ENCODE measurements at places on chromosomes 3 and 15. TPM values are rescaled to one million over a fixed set of nuclear protein-coding genes. Genes with fewer than 3 reads are reported as not detected.

DNA sequence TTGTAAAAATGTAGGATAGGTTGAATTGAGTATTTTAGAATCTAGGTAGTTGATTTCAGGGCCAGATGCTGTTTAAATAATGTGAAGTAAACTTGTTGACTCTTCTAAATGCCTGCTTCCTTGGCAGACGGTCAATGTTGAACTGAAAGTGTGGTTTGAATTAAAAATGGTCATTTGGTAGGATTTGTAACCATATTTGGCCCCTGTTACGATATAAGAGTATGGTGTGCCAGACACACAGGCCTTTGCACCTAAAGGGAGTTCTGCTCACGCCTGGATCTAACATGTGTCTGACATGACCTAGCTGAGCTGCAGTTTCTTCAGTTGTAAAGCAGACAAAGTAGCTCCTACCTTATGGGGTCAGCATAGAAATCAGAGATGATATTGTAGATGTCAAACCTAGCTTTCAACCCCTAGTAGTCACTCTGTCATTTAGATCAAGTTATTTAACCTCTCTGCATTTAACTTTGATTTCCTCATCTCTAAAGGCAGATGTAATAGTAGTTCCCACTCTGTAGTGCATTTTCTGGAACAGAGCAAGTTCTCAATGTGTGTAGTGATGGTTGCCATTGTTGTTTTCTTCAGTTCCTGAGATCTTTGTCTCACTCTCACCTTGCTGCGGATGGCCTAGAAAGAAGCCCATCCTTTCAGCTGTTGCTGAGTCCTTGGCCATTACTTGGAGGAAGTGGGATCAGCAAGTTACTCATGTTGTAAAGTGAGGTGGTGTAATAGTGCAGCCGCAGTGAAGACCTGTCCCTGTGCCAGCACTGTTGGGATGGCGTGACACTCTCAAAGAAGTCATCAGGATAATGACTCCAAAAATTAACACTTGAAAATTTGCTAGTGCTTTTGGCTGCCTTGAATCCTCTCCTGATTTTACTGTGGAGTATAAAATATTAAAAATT is 90.2 kb downstream of the GHSR start:
- no peak for DNase-seq

DNA sequence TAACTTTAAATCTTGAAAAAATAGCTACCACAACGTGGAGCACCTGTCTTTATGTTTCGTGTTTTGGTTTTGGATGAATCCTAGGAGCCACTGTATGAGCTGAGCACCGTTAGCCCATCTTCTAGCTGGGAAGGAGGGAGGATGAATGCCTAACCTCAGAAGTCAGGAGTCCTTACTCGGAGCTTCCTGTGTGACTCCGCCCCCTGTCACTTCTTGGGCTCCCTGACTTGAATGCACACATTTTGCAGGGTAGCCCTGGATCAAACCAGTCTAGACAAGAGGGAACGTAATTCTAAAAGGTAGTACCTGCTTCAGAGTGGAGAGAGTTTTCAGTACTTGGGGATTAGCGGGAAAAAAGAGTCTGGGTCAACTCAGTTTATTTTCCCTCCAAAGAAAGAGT is 5.3 kb downstream of the GABRA5 start:
- DNase-seq = no peak

- no peak for DNase-seq
Measured at GRCh38 chr3:35954413-35954812, 315.1 kb downstream of the ARPP21 start.

DNA sequence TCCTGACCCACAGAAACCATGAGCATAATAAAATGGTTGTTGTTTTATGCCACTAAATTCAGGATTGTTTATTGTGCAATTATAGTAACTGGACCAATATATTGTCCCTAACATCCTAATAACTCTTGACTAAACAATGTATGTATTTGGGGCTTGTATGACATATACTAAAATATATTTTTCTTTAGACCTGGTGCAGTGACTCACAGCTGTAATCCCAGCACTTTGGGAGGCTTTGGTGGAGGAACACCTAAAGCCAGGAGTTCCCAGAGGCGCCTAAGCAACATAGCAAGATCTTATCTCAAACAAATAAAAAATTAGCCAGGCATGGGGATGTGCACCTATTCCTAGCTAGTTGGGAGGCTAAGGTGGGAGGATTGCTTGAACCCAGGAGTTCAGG is 180.4 kb downstream of the SUCNR1 start:
- no peak for DNase-seq

DNA sequence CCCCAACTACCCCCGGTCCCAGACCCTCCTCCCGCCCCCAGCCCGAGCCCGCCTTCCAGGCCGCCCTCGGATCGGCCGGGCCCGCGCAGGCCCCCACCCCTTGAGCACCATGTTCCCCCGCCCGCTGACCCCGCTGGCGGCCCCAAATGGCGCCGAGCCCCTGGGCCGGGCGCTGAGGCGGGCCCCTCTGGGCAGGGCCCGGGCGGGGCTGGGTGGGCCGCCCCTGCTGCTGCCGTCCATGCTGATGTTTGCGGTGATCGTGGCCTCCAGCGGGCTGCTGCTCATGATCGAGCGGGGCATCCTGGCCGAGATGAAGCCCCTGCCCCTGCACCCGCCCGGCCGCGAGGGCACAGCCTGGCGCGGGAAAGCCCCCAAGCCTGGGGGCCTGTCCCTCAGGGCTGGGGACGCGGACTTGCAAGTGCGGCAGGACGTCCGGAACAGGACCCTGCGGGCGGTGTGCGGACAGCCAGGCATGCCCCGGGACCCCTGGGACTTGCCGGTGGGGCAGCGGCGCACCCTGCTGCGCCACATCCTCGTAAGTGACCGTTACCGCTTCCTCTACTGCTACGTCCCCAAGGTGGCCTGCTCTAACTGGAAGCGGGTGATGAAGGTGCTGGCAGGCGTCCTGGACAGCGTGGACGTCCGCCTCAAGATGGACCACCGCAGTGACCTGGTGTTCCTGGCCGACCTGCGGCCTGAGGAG is 472 bp downstream of the CHST14 start:
- DNase-seq = peak; percentile 39

DNA sequence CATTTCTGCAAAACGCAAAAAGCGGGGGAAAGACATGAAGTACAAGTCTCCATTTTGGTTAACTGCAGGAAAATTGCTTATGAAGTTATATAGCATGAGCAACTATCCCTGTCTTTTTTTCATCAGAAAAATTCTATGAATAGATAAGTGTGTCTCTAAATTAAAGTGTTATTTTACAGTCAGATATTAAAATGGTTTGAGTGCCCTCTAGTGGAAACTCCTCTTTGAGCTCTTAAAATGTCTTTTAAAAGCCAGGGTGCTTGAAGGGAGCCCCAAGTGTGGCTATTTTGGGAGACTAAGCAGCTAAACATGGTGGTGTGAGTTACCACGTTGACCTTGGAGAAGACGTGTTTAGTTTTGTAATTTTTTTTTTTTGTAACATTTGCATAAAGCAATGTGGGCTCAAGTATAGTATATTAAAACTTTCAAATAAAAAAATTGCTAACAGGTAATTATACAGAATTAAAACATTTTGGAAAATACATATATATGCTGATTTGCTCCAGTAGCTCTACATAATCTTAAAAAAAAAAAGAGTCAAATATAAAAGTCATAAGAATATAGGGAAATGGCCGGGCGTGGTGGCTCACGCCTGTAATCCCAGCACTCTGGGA is 77.2 kb downstream of the PPP2R3A start:
- no peak for DNase-seq

DNA sequence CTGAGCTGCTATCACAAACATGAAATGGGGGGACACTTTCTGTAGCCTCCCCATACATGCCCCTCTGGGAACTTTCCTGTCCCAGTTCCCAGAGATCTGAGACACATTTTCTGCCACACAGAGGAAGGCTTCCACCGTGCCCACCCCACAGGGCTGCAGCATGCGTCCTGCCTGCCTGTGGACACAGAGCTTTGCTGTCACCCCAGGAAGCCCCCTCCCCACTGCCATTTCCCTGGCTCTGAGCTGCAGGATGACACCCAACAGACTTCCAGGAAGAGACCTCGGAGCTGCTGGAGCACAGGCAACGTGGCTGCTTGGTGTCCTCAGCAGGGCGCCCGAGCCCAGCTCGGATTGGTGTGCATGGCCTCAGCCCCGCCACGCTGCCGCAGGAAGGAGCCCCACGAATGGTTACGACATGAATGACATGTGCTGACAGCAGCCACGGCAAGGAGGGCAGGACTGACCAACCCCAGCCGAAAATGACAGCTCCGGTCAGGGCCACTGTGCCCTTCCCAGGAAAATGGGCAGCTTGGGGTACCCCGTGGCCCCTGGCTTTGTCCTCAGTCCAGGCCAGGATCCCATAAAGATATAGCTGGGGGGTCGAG is 81.3 kb downstream of the VGLL4 start:
- DNase-seq = no peak

DNA sequence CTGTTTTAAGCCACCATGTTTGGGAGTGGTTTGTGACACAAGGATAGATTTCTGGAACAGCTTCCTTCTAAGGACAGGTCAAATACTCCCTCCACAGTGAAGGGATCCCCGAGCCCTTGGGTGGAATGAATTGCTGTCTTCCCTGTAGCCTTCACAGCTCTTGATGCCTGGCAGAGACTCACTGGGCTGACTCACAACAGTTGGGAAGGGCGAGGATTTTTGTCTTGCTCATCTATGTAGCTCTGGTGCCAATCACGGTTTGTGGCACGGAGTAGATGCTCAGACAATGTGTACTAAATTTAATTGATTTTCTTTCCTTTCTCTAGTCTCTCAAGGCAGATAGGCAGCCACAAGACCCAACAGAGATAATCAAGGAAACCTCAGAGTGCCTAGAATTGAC is 27.0 kb downstream of the CRYGS start:
- DNase-seq = no peak

GRCh38 chr15:45185903-45186770 is 1.6 kb downstream of the SHF start:
- DNase-seq = no peak

DNA sequence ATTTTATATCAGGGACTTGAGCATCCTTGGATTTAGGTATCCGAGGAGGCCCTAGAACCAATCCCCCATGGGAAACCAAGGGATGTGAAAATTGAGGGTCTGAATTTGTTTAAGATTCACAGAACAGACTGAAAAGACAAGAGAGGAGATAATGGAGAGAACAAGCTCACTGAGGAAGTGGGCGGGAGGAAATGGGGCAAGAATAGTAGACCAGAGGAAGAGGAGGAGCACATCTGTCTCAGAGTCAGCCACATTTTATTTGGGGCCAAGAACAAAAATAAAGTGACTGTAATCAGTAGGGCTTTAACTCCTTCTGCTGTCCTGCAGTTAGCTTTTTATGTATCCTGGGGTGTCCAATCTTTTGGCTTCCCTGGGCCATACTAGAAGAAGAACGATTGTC is 63.8 kb downstream of the BLM start:
- DNase-seq = no peak

DNA sequence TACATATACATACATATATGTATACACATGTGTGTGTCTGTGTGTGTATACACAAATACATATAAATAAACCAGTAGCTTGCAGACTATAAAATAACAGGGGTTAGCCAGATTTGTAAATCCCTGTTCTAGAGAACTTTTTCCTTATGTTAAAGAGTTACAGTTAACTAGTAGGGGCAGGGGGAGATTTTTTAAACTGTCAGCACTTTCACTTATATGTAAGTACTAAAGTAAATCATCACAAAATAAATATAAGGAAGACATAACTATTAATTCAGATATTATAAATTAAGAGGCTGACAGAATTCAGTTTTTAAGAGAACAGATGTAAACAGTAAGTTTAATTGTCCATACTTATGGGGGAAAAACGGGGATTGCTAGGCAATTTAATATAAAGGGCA is 74.0 kb downstream of the LRRFIP2 start:
- DNase-seq = no peak

DNA sequence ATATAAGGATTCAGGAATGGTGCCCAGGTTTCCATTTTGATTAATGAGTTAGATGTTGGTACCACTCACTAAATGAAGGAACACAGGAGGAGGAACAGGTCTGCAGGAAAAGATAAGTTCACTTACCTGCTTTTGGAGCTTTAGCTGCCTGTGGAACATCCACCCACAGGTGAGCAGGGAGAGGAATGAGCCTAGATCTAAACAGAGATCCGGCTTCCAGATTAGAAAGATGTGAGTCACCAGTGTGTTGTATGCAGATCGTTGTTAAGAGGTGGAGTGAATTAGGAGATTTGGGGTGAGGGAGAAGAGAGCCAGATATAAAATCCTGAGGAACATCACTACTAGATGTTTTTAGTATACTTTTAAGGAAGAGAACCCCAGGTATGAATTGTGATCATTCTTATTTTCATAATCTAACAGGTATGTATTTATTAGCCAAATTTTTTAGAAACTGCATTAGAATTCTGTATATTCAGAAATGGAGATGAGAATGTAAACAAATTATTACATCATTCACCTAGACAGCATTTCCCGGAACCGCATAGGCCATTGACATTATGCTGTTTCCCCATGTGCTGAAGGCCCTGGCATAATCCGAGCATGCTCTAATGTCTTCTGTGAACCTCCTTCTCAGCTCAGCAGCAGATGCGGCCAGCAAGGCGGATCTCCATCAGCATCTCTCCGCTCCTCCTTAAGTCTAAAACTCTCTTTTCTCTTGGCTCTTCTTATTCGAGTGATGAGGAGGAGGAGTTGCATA is 118.2 kb downstream of the KLHL25 start:
- DNase-seq = no peak

DNA sequence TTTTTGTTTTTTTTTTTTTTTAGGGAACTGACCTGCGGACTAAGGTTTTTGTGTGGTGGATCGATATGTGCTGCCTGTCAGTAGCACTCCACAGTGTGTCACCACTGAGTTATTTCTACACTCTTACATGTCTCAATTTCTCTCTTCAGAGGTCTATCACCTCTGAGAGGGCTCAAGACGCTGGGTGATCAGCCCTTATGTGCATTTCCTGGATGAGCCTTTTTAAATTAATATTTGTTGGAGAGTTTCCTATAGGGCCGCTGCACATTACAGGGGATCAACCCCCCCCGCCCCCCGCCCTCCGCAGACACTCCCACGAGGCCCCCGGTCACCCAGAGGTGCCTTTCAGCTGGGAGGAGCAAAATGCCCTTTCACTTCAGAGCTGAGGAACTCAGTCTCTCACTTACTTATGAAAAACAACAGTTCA is 34.5 kb upstream of the AP4E1 start:
- no peak for DNase-seq

The XCR1 gene
- not detected for total RNA-seq

The SPATA12 gene
- 0.21 TPM for total RNA-seq

The FAM43A gene
- 15.1 TPM for total RNA-seq

The AGBL1 gene
- total RNA-seq = not detected

The NR1I2 gene
- not detected for total RNA-seq

Data from uterus (tissue), 4 donors.